ENCODE measurements at places on chromosomes 13 and 19.
A peak's percentile ranks its signal among the peaks of the same experiment; 100 is the strongest.

DNA sequence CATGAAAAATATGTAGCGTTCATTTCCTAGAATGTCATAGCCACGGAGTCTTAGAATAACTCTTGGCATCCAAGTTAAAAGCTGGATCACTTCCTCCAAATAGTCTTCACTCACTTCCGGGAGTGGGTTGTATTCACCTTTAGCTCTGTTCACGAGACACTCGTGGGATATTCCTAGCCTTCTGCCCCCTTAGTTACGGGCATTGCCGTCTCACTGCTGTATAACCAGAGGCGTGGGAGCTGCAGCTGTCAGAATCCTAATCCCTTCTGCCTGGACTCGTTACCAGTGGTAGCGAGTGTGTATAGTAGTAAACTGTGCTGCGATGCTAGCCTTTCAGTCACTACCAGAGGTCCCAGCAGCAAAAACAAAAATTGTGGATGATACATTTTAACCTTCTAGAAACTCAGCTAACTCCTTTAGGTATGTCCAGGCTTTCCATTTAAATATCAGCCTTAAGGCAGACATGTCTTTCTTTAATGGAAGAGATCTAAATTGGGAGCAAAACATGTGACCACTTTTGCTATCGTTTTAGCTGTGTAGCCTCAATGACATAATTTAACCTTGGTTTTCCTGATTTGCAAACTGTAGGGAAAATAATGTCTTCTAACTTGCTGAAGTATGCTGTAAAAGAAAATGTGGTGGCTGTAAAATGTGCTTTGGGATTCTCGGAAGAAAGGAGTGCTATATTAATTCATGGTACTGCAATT is 34.1 kb downstream of the ERCC5 start:
- DNase-seq = no peak

GRCh38 chr19:45455707-45456499 is 11.9 kb upstream of the FOSB start:
- peak; percentile 72 for DNase-seq

GRCh38 chr13:49641801-49642291 is 13.5 kb downstream of the ARL11 start:
- no peak for DNase-seq

GRCh38 chr13:55553701-55554100 is 1587.0 kb upstream of the PRR20A start:
- no peak for DNase-seq

GRCh38 chr19:48489608-48490216 is 20.5 kb downstream of the CYTH2 start:
- DNase-seq = peak; percentile 58

DNA sequence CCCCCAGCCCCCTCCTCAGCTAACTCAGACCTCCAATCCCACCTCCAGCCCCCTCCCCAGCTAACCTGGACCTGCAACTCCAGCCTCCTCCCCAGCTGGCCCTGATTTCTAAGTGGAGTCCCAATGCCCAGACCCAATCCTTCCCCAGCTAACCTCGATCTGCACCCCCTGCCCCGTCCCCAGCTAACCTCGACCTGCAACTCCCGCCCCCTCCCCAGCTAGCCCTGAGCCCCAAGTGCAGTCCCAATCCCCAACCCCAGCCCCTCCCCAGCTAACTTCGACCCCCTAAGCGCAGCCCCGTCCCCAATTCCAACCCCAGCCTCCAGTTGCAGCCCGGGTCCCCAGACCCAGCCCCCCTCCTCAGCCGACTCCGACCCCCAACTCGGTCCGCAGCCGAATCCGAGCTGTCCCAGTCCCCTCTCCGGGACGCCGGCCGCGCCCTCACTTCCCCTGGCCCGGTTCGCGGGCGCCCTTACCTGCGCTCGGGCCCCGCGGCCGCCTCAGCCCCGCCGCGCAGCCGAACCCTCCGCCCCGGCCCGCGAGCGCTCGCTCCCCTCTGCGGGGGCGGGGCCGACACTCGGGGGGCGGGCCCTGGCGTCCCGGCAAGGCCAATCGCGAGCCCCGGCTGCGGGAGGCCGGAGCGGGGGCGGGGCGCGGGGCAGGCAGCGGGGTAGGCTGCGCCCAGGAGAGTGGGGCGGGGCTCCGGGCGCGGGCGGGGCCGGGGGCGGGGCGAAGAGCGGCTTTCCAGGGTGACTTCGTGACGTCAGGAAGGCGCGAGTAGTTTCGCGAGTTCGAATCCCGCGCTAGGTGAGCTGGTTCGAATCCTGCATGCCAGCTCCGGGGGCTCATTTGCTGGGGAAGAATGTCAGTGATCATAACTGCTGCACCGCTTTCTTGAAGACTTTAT is at the start of gene GNG7:
Gene GNG7, minus strand, starts transcription at position 525 of the 907 bp plus-strand sequence. CDS start 182,006 bp downstream, outside the sequence.
- peak; percentile 80 for DNase-seq

- no peak for DNase-seq
Observed at GRCh38 chr13:103133556-103133955, 67.3 kb upstream of the SLC10A2 start.

DNA sequence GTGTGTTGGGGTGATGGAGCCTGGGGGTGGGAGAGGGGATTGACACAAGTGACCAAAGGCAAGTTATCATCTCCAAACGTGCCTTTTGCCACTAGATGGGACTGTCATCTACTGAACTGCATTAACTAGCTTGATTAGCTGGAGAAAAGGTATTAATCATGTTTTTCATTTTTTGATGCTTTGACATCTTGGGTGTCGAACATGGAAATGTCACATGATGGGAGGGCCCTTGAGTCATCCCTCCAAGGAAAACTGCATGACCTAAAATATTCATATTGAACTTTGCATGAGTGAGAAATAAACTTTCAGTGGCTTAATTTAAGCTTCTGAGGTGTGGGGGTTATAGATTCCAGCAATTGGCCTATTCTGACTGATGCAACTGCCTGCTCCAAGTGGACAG is 73.3 kb downstream of the ALOX5AP start:
- DNase-seq = no peak

DNA sequence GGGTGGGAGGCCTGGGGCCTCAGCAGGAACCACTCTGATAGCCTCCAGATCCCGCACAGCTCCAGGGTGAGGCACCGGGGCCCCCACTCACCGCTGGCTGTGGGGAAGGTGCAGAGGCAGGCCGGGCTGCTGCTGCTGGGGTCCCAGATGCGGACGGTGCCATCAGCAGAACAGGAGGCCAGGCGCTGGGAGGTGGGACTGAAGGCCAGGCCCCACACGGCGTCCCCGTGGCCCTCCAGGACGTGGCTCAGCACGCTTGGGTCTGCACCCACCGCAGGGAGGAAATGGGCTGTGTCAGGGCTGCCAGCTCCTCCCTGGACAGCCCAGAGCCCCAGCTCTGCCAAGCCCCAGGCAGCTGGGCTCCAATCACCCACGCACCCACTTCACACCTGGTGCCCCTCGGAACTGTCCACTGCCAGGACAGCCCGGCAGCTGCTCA is 6.1 kb upstream of the PRKD2 start:
- no peak for DNase-seq

DNA sequence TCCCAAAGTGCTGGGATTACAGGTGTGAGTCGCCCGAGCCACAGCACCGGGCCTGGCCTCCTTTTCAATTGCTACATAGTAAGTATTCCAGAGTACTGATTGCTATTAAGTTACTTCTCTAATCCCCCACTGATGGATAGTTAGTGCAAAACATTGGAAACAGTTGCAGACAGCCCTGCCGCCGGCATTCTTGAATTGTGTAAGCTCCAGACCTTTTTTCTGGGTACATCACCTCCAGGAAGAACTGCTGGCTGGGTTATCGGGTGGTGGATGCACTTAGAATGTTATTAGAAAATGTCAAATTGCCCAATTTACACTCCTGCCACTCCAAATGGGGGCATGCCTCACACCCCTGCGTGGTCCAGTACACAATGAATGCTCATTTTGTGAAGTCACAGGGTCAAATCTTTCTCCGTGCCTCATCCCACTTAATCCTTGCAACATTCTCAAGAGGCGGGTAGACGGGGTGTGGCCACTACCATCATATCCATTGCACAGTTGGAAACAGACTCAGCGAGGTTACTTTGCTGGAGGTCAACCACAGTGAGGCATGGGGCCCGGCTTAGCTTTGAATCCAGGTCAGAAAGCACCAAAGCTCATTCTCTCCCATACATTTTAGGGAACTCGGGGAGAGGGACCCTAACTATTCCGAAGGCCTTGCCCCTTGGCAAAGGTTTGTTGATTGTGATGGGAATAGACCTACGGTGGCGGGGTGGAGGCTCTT is 1.0 kb upstream of the KDM4B start:
- no peak for DNase-seq

GRCh38 chr19:54430306-54431254 is 15.3 kb downstream of the TTYH1 start:
- DNase-seq = no peak

DNA sequence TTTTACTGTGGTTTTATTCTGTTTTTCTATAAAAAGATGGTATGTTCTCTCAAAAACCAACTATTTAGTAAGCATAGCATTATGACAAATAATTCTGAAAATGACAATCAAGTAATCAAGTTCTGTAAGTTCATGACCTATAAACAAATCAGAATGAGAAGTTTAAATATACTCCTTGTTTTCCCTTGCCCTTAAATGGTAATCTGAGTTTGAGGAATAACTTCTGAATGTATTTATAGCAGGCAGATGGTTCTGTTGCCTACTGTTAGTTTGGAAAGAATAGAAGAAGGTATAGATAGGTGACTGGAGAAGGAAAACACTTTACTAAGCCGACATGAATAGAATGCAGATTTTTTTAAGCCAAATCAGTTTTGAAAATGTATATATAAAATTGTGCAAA is 63.9 kb downstream of the POSTN start:
- DNase-seq = no peak

DNA sequence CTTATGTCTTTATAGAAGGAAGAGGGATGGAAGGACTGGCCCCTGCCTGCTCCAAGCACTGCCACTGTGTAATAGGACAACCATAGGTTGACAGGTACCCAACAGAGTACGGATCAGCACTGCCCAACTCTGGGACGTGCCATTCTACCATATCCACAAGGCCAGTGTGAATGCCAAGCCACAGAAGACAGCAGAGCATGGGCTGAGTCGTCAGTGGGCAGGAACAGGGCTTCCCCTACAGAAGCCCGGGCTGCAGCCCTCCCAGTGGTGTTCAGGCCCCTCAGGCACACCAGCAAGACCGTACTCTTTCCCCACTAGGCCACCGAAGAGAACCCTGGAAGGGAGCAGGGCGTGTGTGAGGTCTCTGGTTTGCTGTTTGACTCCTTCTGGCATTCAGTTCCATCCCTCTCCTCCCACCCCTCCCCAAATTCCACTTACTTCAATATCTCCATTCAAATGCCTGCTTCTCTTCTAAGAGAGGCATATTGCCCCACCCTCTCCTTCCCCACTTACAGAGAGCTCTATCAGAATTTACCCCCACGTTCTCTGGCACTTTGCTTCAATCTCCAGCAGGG is 209.4 kb downstream of the FOXO1 start:
- DNase-seq = no peak

- DNase-seq = no peak
Observed at GRCh38 chr13:54536112-54536511, 1507.5 kb downstream of the OLFM4 start.

DNA sequence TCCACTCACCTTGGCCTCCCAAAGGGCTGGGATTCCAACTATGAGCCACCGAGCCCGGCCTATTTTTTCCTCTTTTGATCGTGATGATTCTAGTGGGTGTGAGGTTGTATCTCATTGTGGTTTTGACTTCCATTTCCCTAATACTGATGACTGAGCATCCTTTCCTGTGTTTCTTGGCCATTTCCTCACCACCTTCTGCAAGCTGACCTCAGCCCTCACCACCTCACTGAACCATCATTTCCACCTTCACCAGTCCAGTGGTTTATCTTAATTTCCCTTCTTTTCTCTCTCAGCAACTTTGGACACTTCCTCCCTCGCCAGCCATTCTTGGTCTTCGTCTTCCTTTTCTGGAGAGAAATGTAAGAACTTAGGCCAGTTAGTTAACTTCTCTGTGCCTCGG is 13.0 kb upstream of the BICRA start:
- no peak for DNase-seq

- no peak for DNase-seq
Observed at GRCh38 chr13:110319774-110320509, 12.9 kb downstream of the COL4A2 start.

- DNase-seq = no peak
Observed at GRCh38 chr13:90950160-90950559, 397.3 kb upstream of the MIR17HG start.

DNA sequence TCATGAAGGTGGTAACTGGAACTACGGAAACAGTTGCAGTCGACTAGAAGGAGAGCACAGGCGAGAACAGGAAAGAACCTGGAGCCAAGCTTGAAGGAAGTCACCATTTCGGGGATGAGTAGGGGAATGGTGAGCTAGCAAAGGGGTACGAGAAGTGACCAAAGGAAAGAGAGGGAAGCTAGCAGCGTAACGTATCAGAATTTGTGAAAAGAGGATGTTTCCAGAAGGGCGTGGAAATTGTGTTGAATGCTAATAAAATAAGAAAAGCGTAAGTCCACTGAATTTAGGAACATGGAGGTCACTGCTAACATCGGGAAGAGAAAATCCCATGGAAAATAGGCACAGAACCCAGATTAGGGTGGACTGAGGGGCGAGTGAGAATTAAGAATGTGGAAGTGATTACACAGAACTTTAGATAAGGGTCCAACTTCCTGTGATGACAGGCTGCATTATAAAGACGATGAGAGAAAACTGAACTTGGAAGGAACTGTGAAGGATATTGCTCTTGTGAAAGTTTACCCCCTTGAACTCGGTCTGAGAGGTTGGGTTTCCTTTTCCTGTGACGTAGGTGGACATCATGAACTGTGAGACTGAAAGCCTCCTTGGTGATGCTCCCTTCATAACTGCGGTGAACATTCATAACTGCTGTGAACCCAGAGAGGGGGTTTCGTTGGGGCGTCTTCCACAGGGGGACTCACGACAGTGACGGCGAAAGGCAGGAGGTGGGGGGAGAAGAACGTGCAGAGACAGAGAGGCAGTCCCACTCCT is 2.0 kb upstream of the FFAR2 start:
- no peak for DNase-seq

DNA sequence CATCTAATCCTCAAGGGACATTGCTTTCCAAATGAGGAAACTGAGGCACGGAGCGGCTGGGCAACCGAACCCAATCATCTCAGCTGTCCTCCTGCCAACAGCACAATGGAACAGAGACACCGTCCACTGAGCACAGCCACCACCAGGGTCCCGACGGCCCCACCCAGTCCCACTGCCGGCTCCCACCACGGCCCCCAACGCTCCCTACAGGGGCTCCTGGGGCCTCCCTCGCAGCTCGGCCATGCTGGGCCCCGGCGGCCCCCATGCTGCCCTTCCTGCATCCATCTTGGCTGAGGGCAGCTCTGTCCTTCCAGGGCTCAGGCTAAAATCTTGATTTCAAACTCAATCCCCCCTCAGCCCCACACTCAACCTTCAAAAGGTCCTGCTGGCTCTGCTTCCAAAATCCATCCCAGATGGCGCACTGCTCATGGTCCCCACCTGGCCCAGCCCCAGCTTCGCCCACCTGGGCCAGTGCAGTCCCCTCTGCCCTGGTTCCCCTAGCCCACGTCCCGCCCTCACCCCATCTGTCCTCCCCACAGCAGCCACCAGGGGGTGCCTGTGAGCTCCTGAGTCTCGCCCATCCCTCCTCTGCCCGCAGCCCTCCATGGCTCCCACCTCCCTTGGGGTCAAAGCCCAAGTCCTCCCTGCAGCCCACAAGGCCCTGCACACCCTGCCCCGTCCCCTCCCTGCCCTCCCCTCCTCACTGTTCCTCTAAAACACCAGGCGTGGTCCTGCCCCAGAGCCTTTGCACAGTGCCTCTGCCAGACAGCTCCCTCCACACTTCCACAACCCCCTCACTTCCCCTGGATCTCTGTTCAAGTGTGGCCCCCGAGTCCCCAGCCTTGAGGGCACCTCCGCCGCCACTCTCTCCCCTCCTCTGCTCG is 7.9 kb downstream of the PIP5K1C start:
- DNase-seq = no peak
